ENCODE measurements at places on chromosomes 6 and 20. TPM values are rescaled to one million over a fixed set of nuclear protein-coding genes. Genes with fewer than 3 reads are reported as not detected.

GRCh38 chr6:49336514-49337131 lies 126.4 kb downstream of the MMUT start:
- no peak for DNase-seq

- DNase-seq: no peak
Measured at GRCh38 chr20:46691196-46691595, 2.0 kb upstream of the TP53RK start.

Gene RAET1L
- not detected for total RNA-seq

- DNase-seq: no peak
Measured at GRCh38 chr20:21465799-21466198, 48.1 kb downstream of the NKX2-2 start.

DNA sequence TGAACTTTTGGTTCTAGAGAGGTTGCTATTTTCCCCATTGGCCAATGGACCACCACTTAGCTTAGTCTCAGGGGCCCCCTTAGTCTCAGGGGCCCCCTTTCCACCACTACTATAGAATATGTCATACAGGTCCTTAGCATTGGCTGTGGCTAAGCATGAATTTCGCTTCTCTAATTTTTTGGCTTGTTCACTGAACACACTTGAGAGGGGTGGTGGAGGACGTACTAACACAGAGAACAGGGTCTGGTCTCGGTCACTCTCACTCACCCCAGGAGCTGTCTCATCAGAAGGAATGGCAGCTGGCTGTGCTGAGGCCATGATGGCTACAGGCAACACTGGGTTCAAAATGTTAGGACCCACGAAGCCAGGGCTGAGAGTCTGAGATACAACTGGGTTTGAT lies 30.3 kb downstream of the ZNF318 start:
- no peak for DNase-seq

Gene PACSIN1
- 0.89 TPM for total RNA-seq

Gene RBPJL
- total RNA-seq: 1.5 TPM

Gene ZNF334
- total RNA-seq: 38.0 TPM

Gene METTL24
- 10.0 TPM for total RNA-seq

DNA sequence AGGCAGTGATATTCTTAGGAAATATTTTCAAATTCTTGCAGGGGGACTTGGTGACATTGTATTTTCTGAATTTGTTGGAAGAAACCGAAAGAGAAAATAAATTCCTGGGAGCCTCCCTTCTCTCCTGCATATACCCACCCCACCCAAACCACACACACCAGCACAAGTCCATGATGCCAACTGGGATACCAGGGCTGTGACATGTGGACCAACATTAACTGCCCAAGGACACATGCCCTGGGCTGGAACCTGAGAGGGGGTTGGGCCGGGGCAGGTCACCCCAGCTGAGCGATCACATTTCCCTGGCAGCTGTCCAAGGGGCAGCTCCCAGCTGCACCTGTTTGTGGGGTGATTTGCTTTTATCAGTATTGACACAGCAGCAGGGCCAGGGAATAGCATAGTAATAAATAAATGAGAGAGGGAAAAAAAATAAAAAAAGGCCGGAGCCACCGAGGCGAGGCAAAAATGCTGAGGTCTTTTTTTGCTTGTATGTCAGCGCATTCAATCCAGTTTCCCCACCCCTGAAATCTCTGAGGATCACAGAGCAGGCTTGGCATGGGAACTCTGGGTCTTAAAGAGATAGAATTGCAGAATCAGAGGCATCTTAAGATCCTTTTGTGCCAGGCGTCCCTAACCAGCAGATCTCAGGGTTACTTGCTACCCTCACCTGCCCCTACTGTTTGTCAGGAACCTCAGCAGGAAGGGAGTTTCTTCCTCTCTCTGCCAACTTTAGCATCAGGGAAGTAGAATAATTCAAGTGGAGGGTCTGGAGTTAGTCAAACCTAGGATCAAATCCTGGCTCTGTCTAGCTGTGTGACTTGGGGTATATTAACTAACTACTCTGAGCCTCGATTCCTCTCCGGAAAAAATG lies 66.5 kb upstream of the PIM1 start:
- DNase-seq: no peak

DNA sequence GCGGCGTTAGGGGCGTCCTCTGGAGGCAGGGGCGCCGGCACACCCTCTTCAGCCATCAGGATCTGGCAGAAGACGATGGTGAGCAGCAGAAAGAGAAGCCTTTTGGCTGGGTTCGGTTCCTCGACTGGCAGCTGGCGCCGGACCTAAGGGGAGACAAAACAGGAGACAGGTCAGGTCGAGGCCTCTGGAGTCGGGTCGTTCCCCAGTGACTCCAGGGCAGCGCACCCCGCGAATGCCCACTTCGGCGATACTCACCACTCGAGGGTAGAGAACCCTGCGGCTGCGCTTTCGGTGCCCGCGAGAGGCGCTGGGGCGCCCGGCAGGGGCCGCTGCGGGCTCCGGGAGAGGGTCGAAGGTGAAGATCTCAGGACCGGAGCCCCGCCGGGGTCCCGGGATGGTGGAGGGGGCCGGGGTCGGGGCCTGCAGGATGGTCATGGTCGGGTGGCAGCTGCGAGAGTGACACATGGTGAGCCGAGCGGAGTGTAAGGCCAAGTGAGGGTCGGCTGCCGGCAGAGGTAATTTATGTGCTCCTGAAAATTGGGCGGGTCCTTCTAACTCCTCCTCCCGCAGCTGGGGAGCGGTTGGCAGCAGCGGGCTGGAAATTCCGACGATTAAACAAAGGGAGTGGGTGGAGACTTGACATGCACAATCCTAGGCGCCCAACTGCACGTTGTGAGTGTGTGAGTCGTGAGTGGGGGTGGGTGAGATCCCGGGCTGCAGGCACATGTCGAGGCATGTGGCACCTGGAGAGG lies at the start of gene IER3:
Gene IER3, minus strand, starts transcription at position 494 of the 752 bp plus-strand sequence. Its CDS starts 29 bp downstream, at position 465.
- peak; percentile 66 for DNase-seq

GRCh38 chr6:122809001-122809400 lies 19.9 kb downstream of the SMPDL3A start:
- no peak for DNase-seq

Gene NNAT
- 87.4 TPM for total RNA-seq

DNA sequence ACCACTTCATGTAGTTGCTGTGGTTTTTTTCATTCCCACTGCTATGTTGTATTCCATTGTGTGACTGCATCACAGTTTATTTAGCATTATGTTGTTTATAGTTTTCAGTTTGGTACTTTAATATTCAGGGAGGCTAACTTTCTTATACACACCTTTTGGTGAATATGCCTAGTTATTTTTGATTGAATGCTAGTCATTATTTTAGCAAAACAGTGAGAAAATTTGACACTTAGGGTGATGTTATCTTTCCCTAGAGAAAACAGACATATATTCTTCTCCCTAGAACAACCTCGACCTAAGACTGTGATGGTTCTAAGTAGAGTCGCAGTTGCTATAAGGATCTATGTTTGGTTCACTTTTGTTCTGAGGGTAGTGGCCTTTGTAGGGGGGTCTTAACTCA lies 120.8 kb upstream of the B3GAT2 start:
- no peak for DNase-seq

Gene TUBB2B
- 276 TPM for total RNA-seq

DNA sequence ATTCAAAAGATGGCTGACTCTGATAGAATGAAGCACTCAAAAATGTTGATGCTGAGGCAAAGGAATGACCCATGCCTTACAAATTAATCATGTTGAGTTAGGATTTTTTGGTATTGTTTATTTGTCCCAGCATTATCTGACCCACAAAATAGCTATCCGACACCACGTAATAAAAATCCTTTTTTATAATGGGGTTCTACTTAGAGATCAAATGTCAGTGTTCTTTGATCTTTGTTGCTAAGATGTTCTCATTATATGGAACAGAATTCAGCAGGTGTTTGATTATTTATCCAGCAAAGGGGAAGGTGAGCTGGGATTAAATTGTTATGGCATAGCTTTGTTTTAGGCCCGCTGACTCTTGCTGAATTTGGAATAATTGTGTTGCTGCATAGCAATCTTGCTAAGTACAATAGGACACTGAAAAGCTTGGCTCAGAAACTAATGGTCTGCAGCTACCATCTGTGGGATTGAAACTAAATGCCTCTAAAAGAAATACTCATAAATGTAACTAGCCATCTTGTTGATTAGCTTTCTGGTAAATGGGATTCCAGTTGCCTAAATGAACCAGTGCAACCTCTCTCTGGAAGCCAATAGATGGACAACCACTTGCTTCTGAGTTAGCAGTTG lies 180.2 kb upstream of the HDAC2 start:
- no peak for DNase-seq

Gene TP53TG5
- not detected for total RNA-seq

GRCh38 chr20:33672426-33673113 lies 1.7 kb downstream of the NECAB3 start:
- DNase-seq: no peak

GRCh38 chr6:99761711-99762110 lies 155.1 kb downstream of the PRDM13 start:
- no peak for DNase-seq

Gene SAMD3
- 0.69 TPM for total RNA-seq

GRCh38 chr6:40719671-40720374 lies 132.7 kb upstream of the LRFN2 start:
- no peak for DNase-seq

Gene SIRPA
- 16.2 TPM for total RNA-seq

All from progenitor cell of endocrine pancreas (in vitro differentiated cells).